ENCODE measurements at places on chromosomes 1 and 21. TPM values are rescaled to one million over a fixed set of nuclear protein-coding genes. Genes with fewer than 3 reads are reported as not detected.

DNA sequence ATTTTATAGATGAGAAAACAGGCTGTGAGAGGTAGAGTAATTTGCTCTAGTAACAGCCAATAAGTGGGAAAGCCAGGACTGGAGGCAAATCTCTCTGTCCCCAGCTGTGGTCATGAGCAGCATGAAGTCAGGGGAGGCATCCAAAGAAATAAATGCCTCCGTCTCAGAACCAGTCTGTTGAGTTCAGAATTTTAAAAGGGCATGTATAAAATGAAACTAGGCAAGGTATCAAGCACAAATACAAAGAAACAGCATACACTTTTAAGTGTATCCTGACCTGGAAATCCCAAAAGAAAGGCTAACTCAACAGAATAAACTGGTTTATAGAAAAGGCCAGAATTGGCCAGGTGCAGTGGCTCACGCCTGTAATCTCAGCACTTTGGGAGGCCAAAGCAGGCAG is 120.0 kb upstream of the B3GALT2 start:
- DNase-seq: no peak

- no peak for DNase-seq
These were observed 7.0 kb upstream of the C1orf116 start for GRCh38 chr1:207039380-207040180.

Gene MYOG
- not detected for total RNA-seq

GRCh38 chr1:223056802-223057201 is 86.2 kb downstream of the TLR5 start:
- DNase-seq: no peak

Gene CLEC20A
- total RNA-seq: not detected

DNA sequence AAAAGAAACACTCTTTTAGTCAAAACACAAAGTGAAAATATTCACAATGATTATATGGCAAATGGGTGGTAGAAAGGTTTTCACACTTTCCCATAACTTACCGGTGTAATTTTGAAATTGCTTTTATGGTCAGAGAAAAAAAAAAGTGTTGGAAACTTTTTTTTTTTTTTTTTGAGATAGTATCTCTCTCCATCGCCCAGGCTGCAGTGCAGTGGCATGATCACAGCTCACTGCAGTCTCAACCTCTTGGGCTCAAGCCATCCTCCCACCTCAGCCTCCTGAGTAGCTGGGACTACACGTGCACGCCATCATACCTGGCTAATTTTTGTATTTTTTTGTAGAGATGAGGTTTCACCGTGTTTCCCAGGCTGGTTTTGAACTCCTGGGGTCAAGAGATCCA is 3.3 kb downstream of the IFNGR2 start:
- DNase-seq: no peak
